ENCODE measurements at places on chromosomes 6 and 20.

GRCh38 chr20:20000211-20000968 is 16.8 kb upstream of the NAA20 start:
- DNase-seq: no peak

- no peak for DNase-seq
Measured at GRCh38 chr6:40249935-40250334, 315.7 kb upstream of the MOCS1 start.

DNA sequence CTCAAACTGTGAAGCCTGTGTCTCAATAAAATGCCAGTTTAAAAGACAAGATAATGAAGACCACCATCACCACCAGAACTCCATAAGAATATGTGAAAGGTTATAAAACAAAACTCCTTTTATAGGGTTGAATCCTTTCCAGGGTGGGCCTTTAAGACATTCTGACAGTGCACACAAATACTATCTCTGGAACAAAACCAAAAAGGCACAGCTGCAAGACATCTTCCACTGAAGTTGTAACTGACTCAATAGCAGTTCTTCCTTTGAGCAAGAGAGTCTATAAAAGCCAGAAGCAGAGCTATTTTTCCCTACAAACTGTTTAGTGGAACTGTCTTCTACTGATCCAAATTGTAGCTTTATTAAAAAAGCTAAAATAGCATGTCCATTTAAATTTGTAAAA is 81.6 kb downstream of the EPB41L2 start:
- no peak for DNase-seq

- no peak for DNase-seq
Measured at GRCh38 chr20:48711696-48712464, 115.9 kb downstream of the PREX1 start.

GRCh38 chr6:56695702-56696101 is 53.0 kb upstream of the DST start:
- DNase-seq: no peak

DNA sequence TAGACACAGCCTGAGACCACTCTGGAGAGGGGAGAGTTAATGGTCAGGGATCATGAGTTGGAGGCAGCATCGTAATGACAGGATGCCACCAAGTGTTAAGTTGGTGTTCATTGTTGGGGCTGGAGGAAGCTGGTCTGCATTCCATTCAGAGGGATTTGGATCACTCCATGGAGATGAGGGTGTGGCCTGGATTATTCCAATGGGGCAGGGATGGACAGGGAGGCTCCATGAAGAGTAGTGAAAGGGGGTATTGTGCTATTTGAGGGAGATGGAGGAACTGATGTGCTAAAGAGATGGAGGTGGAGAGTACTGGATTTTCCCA is 1.1 kb downstream of the SAPCD1 start:
- DNase-seq: no peak

GRCh38 chr6:105374010-105374420 is 28.9 kb downstream of the PREP start:
- no peak for DNase-seq

GRCh38 chr20:1225263-1225782 is 521 bp upstream of the RAD21L1 start:
- no peak for DNase-seq

- DNase-seq: no peak
Measured at GRCh38 chr6:69771158-69771906, 25.5 kb downstream of the LMBRD1 start.

DNA sequence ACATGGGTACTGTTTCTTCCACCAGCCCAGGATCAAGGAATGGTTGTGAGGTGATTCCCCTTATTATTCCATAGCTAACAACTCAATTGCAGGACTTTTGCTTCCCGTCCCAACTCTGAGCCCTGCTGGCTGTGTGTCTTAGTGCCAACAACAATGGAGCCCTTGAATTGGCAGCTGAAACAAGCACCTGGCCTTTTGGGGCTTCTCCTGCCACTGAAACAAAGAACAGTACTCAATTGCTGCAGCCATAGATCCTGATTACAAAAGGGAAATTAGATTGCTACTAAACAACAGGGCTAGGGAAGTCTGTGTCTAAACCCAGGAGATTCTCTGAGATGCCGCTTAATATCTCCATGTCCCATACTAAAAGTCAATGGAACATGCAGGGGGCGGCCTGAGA is 61.3 kb upstream of the CARMIL1 start:
- DNase-seq: no peak

- no peak for DNase-seq
Measured at GRCh38 chr6:144296973-144297372, 11.8 kb downstream of the UTRN start.

DNA sequence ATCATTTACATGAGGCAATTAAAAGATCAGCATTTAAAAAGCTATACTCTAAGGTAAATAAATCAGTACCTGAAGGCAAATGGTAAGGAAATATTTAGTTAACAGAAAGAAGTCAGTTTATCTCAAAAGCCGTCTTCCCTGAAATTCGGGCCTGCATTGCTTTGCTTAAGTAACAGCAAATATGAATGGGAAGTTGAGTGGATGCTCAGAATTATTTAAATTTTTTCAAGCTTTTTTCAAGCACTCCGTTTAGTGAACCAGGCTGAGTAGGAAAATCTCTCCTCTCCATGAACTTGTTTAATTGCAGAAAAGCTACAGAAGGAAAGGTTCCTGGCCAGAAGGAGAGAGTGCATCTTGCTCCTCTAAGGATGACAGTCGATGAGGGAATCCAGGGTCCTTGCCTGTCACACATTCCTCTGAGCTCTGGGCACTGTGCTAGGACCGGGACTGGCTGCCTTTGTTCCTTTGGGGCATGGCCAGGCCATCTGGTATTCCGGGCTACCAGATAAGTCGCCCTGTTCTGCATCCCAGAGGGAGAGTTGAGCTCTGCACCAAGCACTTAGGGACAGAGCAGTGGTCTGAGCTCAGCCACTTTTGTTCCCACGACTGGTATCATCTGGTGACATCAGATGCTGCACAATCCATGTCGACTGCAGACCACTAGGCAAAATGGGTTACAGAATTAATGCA is 77.6 kb downstream of the RIN2 start:
- DNase-seq: no peak

DNA sequence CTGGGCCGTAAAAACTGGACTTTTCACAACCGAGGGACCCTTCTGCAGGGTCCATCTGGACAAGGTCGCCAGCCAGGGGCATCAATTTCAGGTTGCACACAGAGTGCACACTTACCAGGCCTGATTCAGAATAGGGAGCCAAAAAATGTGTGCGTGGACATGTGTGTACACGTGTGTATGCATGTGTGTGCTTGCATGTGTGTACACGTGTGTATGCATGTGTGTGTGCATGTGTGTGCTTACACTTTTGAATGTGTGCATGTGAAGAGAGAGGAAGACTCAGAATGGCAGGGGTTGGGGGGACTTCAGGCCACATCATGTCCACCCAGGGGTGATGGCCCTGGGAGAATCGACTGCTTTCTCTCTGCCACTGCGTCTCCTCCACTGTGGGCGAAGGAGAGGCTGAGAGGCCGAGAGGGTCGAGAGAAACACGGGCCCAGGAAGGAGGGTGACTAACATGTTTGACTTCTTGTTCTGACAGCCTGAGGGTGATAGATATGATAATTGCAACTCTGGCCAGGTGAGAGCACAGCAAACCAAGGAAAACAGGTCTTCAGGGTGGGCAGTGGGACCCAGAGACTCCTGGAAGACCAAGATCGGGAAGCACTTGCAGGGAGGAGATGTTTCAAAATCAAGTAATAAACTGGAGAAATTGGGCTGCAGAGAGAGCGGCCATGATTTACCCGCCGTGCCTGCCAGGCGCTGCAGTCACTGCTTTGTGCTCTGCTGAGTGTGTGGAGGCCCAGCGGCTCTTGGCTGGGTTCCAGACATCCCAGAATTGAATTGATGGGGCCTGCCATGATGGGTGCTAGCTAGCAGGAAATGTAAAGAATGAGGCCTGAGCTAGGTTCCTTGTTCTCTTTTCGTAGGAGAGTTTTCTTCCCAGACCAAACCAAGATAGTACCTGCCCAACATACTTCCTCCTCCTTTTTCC is 310.8 kb downstream of the QKI start:
- DNase-seq: no peak

DNA sequence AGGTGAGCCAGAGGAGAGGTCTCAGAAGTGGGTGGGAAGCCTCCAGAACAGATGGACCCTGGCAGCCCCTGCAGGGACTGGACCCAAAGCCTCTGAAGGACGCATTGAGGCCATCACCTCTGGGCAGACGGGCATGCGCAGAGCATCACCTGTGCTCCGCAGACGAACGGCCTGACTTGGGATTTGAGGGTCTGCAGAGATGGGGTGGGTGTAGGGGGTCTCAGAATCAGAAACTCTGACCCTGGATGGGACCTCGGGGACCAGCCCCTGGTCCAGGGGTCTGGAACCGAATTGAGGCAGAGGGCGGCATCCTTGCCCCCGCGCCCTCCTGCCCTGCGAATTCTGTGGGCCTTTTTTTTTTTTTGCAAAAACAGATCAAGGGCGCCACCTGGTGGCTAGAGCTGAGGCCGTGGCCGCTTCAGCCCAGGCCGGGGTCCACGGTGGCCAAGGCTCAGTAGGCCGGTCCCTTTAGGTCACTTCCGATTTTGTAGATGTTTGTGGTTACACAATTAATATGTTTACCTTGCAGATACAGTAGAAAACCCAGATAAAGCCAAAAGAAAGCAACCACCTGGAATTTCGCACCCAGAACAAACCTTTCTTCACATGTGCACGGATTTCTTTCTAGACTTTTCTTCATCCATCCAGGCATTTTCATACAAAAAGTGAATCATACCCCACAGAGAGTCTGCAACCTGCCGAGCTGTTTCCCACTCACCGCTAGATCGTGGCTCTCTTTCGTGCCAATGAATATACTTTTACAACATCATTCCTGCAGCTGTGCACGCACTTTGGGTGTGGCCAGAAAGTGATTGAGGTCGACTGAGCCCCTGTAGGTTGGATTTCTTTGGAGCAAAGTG is 25.9 kb downstream of the ZBP1 start:
- DNase-seq: peak; percentile 64

DNA sequence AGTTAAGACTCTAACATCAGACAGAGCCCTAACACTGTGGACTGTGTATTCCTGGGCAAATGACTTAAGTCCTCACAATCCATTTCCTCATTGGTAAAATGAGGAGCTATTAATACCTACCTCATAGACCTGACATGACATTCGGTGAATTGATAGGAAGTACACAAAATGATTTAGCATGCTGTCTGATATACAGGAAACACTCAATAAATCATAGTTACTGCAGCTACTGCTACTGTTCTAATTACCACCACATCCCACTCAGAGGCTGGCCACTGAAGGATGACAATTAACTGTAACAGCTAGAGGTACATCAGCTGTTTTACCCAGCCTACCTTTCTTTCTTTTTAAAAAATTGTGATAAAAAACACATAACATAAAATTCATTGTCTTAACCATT is 87.7 kb downstream of the PLCG1 start:
- DNase-seq: no peak

- DNase-seq: no peak
Measured at GRCh38 chr6:79981652-79982051, 22.8 kb upstream of the TTK start.

- DNase-seq: no peak
Measured at GRCh38 chr6:113809826-113810225, 47.3 kb upstream of the MARCKS start.

GRCh38 chr6:5091210-5092069 is 6.3 kb downstream of the PPP1R3G start:
- DNase-seq: no peak

GRCh38 chr20:4151991-4152695 is 136.8 kb upstream of the RNF24 start:
- no peak for DNase-seq

DNA sequence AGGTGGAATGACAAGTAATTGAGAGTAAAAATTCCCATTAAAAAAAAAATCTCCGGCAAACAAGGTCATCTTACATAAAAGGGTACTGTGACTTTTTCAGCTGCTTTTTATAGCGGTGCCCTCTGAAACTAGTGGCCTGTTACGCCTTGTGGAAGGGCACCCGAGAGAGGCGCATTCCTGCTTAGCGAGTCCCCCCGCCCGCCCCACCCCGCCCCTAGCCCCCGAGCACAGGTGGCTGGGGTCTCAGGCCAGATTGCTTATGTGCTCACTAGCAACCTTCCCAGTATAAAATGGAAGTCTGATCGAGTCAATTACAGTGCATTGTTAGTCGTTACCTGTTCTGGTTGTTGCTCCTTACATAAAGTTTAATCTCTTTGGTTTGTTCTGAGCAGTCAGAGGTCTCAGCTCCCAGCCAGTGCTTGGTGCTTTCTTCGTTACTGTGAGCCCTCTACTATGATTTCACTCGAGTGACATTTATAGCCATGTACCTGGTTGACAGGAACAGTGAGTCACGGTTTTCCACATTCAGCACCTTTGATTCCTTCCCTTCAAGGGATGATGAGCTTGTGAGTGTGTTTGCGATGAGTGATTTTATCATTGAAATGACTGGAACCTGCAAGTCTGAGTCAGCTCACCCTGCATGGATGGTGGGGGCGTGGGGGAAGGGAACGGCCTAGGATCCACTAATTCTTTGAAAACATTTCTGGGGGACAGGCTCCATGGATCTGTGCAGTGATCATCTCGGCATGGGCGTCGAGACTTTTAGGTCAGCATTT is 47.6 kb downstream of the ZDHHC14 start:
- peak; percentile 63 for DNase-seq

- DNase-seq: peak; percentile 41
Measured at GRCh38 chr6:150813319-150813992, 52.0 kb upstream of the MTHFD1L start.

- DNase-seq: peak; percentile 68
Measured at GRCh38 chr20:49979030-49979832, 3.5 kb upstream of the SNAI1 start.

GRCh38 chr6:69398729-69399128 is 398.1 kb downstream of the LMBRD1 start:
- no peak for DNase-seq
